Left lobe of liver (tissue), 2 donors: ENCODE measurements at places on chromosomes 7 and 10.

- no peak for DNase-seq
Observed at GRCh38 chr10:103921750-103922195, 3.8 kb upstream of the STN1 start.

- DNase-seq = no peak
Observed at GRCh38 chr10:47145290-47145934, 154.6 kb upstream of the GDF10 start.

DNA sequence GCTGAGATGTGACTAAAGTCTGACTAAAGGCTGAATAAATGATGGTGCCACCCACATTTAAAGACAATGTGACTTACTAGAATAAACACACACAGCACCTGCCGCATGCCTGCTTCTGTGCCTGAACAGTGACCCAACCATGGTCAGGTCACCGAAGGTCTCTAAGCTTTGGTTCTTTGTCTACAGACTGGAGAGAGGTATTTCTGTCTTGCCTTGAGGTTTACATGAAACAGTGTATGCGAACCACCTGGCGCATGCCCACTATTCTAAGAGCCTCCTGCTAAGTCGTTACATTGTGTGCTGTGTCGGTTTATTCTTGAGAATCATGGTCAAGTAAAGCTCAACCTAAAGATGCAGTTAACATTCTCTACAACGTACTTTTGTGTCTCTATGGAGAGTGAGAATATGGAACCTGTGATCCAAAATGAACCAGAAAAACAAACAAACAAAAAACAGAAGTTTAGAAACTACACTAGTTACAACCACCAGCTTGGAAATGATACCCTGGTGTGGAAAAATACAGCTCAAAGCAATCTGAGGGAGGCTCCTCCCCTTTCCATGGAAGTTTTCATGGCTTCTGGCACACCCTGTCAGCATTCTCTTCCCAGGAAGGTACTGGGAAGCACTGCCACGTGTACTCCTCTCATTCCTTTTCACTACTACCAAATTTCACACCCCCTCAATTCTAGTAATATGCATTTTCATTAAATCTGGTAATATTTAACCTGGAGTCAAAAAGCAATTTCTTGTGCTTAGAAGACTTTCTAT, 40.0 kb downstream of the VOPP1 start:
- no peak for DNase-seq

GRCh38 chr7:43844662-43845061, 24.7 kb downstream of the MRPS24 start:
- DNase-seq = no peak

GRCh38 chr7:74371381-74372341, 82.0 kb upstream of the GTF2IRD1 start:
- no peak for DNase-seq

GRCh38 chr10:21369697-21370096, 155.8 kb downstream of the SKIDA1 start:
- DNase-seq = no peak

- no peak for DNase-seq
Observed at GRCh38 chr10:83433705-83434104, 705.6 kb upstream of the GHITM start.

DNA sequence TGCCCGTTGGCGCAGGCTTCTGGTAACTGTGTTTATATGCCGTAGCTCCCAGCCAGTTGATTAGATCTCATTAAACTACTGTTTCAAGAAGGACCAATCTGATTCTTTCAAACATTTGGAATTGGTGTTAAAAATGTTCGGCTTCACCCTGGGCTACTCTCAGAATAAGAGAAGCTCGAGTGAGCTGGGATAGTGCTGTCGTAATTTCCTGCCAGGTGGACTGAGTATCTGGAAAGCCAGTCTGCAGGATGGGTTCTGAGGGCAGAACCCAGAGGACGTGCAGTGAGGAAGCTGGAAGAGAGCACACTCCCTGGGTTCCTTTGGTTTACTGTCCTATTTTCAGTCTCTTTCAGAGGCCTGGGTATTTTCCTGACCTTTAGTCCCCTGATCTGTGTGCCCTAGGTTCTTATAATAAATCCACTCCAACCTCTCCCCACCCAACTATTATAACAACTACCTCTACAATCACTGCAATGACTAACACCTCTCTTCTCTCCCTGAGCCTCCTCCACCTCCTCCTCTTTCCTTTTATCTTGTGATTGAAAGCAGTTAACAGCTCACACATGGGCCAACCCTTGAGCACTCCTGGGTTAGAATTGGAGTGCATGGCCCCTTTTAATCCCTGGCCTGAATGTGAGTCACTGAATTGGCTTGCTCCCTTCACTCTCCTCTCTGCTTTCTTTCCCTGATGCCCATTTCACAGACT, 63.0 kb downstream of the AOAH start:
- no peak for DNase-seq

- no peak for DNase-seq
Observed at GRCh38 chr10:62063795-62064472, 162.4 kb downstream of the ARID5B start.

- no peak for DNase-seq
Observed at GRCh38 chr7:23114896-23115295, 9.3 kb downstream of the KLHL7 start.

DNA sequence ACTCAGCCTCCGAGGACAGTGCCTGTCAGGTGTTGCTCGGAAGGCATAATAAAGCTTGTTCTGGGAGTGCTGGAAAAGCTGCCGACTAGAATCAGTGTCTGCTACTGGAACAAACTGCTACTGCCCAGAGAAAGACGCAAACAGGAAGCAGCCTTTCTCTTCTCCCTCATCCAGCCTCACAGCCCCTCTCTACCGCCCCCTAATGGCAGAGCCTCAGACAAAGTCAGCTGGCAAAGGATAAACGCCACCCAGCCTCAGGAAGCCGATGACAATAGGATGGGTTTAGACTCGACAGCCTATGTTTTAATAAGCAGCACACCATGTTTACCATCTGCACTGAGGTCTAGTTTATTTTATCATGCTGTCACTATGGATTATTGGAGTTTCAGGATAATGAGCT, 169.5 kb upstream of the LYZL1 start:
- no peak for DNase-seq

- DNase-seq = no peak
Observed at GRCh38 chr10:4281190-4281825, 496.3 kb upstream of the KLF6 start.

DNA sequence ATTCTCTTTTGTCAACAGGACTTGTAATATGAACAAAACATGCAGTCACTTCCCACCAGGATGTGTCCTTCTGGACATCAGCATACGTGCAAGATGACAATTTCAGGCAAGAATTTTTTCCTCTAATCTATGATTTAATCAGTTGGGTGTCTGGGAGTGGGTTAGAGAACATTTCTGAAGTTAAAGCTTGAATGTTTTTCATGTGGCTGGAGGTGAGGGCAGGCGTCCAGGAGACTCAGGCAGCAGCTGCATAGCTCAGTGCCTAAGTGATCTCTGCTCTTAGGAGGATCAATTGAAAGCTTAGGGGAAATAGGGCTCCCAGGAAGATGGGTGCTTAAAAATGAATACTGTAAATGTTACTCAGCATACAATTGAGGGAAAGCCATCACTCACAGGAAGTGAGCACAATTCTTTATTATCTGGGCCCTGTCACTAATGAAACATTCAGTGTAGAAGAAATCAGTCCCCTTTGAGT, 457.6 kb upstream of the KLF6 start:
- DNase-seq = no peak

DNA sequence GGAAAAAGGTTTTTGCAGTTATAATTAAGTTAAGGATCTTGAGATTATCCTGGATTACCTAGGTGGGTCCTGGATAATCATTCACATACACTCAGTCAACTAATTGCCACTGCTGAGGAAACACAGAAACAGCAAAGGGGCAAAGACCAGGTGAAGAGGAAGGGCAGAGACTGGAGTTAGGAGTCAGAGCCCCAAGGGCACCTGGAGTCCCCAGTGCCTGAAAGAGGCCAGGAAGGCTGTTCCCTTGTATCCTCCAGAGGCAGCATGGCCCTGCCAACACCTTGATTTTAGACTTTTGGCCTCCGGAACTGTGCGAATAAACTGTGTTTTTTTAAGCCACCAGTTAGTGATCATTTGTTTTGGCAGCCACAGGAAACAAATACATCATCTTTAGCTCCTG, 24.6 kb downstream of the PRR15 start:
- no peak for DNase-seq

DNA sequence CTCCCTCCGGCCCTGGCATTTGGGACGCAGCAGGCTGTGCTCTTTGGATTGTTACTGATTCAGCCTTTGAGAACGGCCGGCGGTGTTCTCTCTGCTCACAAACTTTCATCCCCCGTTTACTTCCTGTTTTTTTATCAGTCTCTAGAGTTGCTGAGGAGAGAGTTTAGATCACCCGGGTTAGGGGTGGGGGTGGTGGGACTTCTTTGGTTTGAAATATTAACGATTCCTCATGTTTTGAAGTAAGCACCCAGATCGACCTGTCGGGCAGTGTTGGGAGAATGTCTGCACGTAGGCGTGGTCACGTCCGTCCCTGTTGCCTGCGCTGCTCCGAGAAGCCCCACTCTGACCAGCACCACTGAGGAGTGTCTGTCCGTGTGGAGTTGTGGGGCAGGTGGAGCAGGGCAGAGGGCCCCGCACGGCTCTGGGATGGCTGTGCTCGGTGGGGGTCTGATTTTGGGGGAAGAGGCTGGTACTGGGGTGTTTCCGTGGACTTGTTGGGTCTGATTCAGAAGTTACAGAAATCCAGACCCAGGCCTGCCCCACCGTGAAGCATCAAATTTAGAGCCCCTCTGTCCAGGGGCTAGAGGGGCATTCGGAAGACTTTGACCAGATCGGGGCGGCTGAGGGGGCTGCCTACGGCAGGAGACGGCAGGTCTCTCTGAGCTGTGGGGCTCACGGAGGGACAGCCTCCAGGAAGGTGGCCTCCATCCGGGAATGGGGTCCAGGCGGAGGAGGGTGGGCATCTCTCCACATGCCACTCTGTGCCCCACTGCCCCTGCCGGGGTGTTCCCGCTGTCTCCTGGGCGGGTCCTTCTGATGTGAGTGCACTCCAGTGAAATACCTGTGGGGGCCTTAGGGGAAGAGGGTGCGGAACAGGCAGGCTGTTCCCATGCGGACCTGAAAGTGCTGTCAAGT, 7.4 kb downstream of the INPP5A start:
- no peak for DNase-seq

- DNase-seq = no peak
Observed at GRCh38 chr10:33252324-33252723, 82.1 kb downstream of the NRP1 start.

- DNase-seq = no peak
Observed at GRCh38 chr10:110686047-110686446, 41.9 kb downstream of the RBM20 start.

DNA sequence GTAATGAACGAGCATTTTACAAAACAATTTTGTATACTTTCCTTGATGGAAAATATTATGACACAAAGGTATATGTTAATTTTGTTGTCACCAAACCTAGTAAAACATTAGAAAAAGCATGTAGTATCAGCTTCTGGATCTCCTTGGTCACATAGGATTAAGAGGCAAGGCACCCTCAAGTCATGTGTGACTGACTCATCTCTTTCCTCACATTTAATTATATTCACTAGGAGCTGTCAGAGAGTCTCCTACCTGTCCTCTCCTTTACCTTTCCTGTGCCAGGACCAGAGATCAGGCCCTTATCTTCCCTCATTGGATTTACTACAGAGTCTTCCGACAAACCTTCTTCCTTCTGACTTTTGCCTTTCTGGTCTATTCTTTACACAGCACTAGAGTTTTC, 111.3 kb upstream of the RPA3 start:
- DNase-seq = no peak

- DNase-seq = peak; percentile 41
Observed at GRCh38 chr7:64879086-64879730, 23.9 kb upstream of the ZNF273 start.

DNA sequence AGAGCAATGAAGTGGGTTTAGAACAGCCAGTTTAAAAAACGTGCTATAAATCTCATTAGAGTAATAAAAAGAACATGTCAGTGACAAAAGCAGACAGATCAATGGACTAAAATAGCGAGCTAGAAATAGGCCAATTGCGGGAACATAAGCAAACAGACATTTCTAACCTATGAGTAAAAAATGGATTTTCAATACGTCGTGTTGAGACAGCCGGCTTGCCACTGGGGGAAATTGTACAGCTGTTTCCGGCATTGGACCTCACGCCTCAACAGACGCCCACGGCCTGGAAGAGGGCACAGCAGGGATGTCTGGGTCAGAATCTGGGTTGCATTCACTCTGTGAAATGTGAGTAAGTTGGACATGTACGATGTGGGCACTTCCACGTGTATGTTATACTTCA, 92.9 kb downstream of the SVOPL start:
- no peak for DNase-seq

- DNase-seq = no peak
Observed at GRCh38 chr7:47787249-47788069, 160.8 kb downstream of the PKD1L1 start.

GRCh38 chr10:127215866-127216265, 19.5 kb upstream of the INSYN2A start:
- no peak for DNase-seq

GRCh38 chr10:62843600-62843999, 27.4 kb upstream of the EGR2 start:
- no peak for DNase-seq

GRCh38 chr10:88411772-88412349, 171.3 kb downstream of the RNLS start:
- DNase-seq = no peak

- no peak for DNase-seq
Observed at GRCh38 chr7:132131196-132131595, 445.1 kb downstream of the PLXNA4 start.

DNA sequence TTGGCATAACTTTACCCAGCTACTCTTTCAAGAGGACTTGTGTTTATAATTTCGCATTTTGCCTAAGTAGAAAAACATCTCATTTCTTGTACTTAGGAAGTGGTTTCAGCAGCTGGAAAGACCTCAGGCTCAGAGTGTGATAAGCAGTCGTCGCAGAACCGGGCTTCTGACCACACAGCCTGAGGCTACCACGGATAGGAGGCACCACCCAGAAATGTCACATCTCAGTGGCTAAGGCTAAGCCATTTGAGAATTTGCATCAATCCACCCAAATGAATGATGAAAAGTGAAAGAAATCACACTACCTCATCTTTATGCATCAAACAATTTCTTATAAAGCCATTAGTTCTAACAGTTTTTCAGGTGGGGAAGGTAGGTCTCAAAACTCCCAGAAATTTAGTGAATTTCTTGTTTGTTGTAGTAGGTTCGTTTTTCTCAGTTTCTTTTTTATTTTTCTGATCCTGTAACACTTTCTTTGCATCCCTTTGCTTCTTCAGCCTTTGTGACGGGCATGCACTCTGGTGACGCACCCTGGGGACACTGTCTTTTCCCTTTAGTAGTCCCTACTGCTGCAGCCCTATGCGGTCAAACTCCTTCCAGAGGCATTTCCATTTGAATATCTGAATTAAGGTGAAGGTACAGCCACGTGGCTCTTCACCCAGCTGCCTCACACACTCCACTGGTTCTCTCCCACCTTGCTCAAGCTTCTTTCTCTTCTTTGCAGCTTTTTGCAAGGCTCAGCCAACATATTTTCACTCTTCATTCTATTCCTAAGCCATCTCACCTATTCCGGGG, 68.5 kb downstream of the MAP3K8 start:
- DNase-seq = no peak

DNA sequence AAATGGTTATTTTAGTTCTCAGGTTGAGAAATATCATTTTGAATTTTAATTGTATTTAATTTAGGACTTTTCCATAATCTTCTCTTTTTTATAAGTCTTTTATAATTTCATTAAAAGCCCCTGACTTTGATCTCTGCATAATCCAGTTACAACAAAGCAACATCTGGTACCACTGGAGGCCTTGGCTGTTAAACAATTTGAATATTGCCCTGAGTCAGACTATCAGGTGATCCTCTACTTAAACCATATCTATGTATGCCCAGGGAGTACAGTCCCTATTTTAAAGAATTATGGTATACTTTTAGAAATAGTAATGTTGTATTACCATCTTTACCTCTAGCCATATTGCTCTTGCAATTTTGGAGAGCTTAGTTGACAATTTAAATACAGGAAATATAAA, 119.1 kb downstream of the MAGI2 start:
- DNase-seq = no peak
